ENCODE measurements at places on chromosomes 11 and 22.

GRCh38 chr11:72848846-72849466 is 34.7 kb downstream of the ATG16L2 start:
- DNase-seq: no peak

DNA sequence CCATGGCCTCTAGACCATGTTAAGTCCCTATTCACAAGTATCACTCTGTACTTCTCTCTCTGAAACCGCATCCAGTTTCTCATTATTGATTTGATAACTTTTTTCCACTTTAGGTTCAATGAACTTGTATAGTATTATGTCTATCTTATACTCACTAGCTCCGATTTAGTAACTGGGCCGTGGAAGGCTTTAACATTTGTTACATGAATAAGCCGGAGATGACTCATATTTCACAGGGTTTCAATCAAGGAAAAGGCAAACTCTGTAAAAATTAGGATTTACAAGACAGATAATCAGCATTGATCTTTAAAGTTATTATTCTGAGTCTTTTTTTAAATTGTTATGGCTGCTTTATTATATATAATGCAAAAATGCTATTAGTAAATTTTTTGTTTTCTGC is 662.2 kb upstream of the CNTN5 start:
- no peak for DNase-seq

GRCh38 chr22:50738649-50739227 is 734 bp downstream of the ACR start:
- no peak for DNase-seq

DNA sequence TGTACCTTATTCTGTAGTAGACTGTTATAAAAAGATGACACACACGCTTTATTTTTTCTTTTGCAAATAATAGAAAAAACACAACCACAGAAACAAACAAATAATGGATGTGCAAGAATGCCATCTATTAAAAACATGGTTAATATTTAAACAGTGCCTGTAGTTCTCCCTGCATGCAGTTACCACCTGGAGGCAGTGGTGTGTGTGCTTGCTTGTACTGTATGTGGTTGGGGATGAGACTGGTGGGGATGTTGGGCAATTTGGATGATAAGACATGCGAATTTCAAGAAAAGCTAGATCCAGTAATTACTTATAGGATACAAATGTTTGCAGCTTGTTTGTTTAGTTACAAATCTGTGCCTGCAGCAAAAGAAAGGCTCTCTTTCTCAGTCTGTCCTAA is 3.6 kb downstream of the C11orf87 start:
- DNase-seq: no peak

- DNase-seq: no peak
Measured at GRCh38 chr11:126544108-126545056, 188.9 kb downstream of the ST3GAL4 start.

DNA sequence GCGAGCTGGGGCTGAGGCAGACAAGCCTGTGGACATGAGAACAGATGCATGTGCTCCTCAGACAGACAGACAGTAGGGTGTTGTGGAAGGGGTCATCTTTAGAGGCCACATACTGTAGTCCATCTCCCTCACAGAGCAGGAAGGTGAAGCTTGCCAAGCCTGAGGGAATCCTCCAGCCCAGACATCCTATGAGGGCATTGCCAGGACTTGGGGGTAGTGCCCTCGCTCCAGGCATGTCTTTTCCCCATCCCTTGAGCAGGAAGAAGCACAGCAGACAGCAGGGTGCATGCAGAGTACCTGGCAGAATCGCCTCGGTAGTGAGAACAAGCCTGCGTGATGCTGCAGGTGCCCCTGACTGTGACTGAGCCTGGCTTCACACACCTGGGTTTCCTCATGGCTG is 66.5 kb upstream of the CLDN5 start:
- no peak for DNase-seq

DNA sequence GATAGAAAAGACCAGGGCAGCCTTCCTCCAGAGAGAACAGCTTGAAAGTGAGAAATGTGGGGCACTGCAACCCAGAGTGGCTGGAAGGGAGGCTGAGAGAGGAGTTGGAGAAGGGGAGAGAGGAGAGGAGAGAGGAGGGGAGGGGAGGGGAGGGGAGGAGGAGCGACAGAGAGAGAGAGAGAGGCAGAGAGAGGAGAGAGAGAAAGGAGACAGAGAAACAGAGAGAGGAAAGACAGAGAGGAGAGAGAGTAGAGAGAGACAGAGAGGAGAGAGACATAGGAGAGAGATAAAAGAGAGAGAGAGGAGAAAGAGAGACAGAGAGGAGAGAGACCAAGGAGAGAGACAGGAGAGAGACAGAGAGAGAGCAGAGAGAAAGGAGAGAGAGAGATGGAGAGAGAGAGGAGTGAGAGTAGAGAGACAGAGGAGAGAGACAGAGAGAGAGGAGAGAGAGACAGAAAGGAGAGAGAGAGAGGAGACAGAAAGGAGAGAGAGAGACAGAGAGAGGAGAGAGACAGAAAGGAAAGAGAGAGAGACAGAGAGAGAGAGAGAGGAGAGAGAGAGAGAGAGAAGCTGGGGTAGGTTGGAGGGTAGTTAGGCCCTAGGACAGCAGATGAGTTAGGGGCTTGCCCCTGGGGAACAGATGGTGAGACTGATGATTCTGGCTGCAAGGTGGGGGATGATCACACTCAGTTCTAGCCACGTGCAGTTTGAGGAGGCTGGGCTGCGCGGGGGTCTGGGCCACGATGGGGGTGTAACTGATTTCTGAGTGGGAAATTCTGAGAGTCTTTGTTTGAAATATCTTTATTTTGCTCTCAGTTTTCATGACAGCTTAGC is 8.5 kb upstream of the SCYL1 start:
- no peak for DNase-seq

DNA sequence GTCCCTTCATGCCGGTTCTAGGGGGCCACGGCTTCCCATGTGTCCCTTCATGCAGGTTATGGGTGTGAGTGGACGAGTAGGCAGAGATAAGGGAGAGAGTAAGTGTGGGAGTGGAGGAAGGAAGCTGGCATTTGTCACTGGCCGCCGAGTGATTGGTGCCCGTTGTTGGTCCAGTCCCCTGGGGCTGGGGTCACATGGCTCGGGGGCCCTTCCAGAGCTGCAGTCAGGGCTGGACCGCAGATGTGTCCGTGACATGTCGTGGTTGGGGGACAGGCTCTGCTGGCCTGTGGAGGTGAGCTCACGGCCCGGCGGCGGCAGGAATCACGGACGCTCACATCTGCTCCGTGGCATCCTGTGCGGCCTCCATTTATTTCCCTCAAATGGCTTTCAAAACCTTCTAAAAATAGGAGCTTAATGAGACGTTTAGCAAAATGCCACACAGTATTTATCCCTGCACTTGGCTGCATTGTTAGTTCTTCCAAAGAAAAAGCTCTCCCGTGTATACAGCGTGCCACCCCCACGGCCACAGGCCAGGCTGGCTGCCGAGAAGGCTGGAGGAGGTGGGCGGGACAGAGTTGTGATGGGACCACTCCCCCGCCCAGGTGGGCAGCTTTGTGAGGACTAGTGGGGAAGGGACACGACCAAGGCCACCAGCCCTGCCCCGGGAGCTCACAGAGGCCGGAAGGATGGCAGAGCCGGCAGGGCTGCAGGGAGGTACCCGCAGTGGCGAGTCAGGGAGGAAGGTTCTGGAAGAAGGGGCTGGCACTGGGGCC is 386.7 kb downstream of the TBC1D22A start:
- no peak for DNase-seq

GRCh38 chr11:46930089-46930488 is 6.5 kb upstream of the CSTPP1 start:
- DNase-seq: no peak

GRCh38 chr22:47129902-47130635 is 367.6 kb downstream of the TBC1D22A start:
- DNase-seq: no peak

DNA sequence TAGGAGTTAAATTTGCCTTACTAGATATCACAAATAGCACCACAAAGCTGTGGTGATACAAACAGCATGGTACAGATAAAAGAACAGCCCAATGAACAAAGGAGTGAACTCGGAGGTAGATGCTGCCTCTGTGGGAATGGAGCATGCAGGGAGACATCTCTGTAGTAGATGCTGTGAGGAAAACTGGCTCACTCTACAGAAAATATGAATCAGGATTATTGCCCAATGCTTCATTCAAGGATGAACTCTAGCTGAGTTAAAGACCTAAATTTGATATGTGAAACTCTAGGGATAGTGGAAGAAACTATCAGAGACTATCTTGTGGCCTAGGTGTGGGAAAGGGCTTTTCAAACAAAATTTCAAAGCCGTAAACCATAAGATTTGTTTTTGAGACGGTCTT is 15.3 kb upstream of the CAPN5 start:
- DNase-seq: no peak

- DNase-seq: peak; percentile 33
Measured at GRCh38 chr22:37260901-37261336, 16.9 kb upstream of the RAC2 start.

GRCh38 chr22:49692499-49693225 is 135.0 kb downstream of the BRD1 start:
- DNase-seq: no peak

GRCh38 chr22:50498322-50498890 is 9.1 kb downstream of the LMF2 start:
- DNase-seq: no peak

DNA sequence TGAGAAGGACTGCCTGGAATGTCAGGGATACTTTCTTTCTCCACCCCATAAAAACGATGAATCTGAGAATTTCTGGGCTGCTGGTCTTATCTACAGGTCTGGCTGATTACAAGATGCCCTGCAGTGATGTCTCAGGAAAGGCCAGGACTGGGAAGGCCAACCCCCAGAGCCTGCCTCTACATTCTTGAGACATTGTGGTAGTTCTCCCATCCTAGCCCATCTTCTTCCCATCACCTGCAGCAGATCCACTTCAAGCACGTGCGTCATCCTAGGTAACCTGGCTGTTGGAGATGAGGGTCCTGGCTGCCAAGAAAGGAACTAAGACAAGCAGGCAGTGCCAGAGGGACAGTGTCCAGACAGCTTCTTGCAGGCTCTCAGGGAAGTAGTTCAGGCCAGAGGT is 44.1 kb upstream of the E2F8 start:
- no peak for DNase-seq

GRCh38 chr11:85481862-85482261 is 145.3 kb downstream of the DLG2 start:
- DNase-seq: no peak

DNA sequence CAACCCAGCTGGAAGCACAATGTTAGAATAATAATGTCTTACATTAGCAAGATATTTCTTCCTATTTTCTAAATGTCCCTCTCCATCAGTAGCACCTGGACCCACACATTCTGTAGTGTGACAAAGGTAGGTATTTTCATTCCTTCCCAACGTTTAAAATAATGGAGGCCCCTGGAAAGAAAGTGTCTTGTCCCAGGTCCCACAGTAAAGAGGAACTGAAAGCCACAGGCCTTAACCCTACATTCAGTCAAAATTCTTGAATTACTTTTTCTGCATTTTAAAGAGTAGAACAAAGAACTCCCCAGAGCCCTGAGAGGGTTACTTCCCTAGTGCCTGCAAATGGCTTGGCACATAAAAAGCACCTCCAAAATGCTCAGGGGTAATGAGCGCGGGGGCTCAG is 26.3 kb downstream of the OPCML start:
- no peak for DNase-seq
